PC-9 (cell line): ENCODE measurements at places on chromosomes 11 and 22.

- DNase-seq = no peak
These were observed 9.3 kb upstream of the LRP5 start for GRCh38 chr11:68303083-68303482.

GRCh38 chr11:81913793-81914192, 819.9 kb downstream of the FAM181B start:
- DNase-seq = no peak

GRCh38 chr11:69219991-69220390, 64.3 kb downstream of the SMIM38 start:
- DNase-seq = no peak

DNA sequence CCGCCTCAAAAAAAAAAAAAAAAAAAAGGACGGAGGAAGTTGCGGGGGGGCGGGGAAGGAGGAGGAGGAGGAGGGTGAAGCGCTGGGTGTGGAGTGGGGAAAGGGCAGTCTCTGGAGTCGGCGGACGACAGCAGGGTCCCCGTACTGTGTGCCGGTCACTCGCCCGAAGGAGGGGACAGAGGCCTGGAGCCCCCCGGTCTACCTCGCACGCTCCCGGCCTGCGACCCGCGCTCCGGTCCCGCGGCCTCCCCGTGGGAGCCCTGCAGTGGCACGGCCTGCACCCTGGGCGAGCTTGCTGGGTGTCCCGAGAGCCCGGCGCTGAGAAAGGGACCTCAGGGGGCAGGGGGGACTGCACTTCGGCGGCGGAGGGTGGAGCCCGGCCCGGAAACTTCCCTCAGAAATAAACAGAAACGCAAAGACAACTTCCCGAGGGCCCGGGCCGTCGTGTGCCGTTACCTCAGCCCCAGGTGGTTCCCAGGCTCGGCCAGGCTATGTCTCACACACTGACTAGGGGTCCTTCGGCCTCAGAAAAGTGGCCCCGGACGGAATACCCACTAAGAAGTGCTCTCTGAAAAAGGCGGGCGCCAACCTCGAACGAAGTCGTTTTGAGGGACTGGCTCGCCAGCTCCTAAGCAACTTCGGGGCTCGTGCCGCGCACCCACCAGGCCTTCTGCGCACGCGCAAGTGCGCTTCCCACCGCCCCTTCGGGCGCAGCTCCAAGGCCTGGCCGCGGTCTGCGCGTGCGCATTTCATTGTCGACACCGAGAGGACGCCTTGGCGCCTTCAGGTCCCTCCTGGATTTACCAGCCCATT, at the start of gene MAJIN:
TSS of gene MAJIN (minus strand) at position 688 of the 813 bp plus-strand sequence. CDS start 12,703 bp downstream, outside the sequence.
- DNase-seq = peak; percentile 66

- DNase-seq = no peak
These were observed 221.4 kb downstream of the TENM4 start for GRCh38 chr11:79219186-79220045.

- no peak for DNase-seq
These were observed 5.6 kb downstream of the MICALL1 start for GRCh38 chr22:37911697-37912096.

DNA sequence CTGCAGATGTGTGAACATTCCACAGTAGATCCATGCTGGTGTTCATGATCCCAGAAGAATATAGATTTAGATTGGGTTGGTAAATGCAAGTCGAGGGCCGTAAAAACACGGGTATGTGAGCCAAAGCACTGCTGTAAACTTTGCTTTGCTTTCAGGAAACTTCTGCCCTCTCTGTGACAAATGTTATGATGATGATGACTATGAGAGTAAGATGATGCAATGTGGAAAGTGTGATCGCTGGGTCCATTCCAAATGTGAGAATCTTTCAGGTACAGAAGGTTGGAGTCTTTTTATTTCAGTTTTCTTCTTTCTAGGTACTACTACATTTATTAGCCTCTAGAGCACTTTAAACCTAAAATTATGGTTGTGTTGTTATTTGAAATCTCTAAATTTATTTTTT, 36.2 kb upstream of the TTC36 start:
- no peak for DNase-seq

DNA sequence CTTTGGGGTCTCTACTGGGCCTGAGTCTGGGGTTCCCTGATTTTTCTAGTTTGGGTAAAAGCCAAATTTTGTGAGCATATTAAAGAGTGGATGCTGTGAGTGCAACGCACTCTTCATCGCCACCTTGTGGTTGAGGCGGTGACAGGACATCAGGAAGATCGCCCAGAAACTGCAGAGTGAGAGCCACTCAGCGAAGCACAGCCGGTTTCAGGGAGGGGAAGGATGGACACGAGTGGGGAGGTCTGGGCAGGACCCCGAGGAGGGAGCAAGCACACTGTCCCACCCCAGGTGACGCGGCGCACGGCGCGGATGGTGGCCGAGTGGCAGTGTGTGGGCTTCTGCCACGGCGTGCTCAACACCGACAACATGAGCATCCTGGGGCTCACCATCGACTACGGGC, 9.1 kb downstream of the SELENOO start:
- peak; percentile 53 for DNase-seq

DNA sequence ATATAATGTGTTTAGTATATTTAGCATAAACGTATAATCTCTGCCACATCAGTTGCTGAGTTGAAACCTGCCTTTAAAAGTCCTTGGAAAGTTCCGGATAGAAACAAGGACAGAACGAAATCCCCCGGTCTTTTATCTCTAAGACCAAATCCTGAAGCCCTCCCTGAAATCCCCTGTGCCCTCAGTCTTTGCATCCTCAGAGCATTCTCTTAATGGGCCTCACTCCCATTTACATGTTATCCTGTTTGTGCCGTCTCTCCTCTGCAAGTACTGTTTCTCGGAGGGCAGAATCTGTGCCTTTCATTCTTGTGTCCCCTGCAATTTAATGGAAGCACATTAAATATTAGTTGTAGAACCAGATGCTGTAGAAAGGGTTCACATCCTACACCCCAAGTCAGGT, 56.0 kb downstream of the ZNRF3 start:
- DNase-seq = no peak

GRCh38 chr22:18145676-18146388, 4.1 kb upstream of the USP18 start:
- DNase-seq = no peak
